ENCODE measurements at places on chromosomes 7 and 10.

DNA sequence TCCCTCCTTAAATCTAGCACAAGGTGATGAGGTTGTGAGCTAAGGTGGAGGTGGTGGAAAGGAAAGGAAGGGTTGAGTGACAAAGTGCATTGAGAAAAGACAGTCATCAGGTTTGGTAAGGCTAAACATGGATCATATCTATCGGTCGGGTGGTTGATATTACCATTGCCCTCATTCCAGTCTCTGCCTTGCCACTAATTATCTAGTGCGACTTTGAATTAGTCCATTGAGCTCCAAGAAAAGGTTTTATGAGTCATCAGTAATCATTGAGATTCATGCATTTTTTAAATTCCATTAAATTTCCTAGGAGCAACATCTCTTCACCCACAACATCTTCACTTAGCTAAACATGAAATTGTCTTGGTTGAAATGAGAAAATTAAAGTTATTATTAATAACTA, 68.9 kb upstream of the FRMD4A start:
- DNase-seq, result no peak

DNA sequence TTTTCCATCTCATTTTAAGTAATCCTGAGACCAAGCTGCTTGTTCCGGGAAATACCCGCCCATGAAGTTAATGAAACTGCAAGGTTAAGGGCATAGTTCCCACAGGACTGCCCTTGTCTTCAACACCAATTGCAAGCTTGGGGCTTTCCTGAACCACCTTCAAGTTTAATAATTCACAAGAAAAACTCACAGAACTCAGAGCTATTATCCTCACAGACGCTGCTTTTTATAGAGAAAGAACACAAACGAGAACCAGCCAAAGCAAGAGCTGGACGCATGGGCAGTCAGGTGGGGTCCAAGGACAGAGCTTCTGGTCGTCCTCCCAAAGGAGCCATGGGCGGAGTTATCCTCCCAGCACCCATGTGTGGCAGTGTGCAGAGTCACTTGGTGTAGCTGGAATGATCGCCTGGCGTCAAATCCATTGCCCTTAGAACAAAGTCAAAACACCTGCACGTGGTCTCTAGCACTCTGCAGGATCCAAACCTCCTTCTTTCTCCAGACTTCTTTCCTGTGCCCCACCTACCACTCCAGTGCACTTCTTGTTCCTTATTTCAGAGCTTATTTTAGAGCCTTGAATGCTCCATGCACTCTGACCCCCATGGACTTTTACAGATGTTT, 56.7 kb downstream of the SNX10 start:
- no peak for DNase-seq

GRCh38 chr7:158404031-158404761, 183.4 kb downstream of the PTPRN2 start:
- no peak for DNase-seq

DNA sequence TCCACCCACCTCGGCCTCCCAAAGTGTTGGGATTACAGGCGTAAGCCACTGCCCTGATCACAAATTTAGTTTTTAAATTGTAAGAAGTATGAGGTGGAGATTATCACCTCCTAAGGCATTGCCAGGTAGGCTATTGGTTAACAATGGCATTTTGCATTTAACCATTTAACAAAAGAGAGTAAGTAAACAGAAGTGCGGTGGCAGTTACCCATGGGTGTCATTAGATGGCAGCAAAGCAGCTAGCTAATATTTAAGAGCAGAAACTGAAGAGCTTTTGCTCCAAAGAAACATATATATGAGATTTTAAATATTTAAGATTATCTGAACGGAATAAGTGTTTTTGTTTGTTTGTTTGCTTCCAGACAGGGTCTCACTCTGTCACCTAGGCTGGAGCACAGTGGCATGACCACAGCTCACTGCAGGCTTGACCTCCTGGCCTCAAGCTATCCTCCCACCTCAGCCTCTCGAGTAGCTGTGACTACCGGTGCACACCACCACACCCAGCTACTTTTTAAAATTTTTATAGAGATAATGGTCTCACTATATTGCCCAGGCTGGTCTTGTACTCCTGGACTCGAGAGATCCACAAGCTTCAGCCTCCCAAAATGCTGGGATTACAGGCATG, 325.5 kb upstream of the C7orf33 start:
- DNase-seq, result peak; percentile 29

DNA sequence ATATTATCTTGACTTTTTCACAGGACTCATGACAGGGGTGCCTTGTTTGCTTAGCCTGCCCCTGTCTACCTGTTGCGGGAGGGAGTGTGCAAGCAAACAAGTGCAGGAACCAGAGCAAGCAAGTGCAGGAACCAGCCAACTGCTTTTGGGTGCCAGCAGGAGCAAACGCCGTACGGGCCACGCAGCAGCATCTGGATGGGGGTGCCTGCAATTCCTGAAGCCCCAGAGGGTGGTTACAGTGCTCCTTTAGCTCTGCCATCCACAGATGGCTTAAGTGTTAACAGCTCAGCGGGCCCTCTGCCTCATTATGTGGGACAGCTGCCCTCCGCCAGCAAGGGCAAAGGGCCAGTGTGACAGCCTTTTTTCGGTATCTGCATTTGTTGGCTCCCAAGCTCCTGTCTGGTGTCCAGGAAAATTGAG, 83.5 kb downstream of the MICU1 start:
- DNase-seq, result no peak

- no peak for DNase-seq
These were observed 1346.3 kb downstream of the REEP3 start for GRCh38 chr10:64867501-64867962.

GRCh38 chr10:14302035-14302434, 28.7 kb downstream of the FRMD4A start:
- no peak for DNase-seq

- no peak for DNase-seq
These were observed 78.2 kb downstream of the VTI1A start for GRCh38 chr10:112525200-112525599.

DNA sequence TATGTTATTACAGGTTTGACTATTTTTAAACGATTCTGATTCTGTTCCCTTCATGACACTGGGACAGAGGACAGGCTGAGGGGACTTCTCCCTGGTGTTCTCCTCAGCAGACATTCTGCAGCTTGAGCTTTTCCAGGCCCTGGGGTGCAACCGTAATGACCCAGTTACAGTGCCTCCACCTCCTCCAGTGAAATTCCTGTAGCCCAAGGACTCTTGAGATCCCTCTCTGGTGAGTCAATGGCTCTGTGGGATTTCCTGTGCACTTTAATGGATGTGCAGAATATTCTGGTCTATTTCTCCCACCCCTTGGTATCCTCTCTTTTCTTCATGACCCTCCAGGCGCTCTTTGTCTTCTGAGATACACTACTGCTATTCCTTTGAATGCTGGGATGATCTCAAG, 319.3 kb downstream of the INHBA start:
- DNase-seq, result no peak

GRCh38 chr7:91927912-91928311, 12.8 kb upstream of the AKAP9 start:
- no peak for DNase-seq

GRCh38 chr7:128938544-128939074, 882 bp downstream of the IRF5 start:
- DNase-seq, result no peak

DNA sequence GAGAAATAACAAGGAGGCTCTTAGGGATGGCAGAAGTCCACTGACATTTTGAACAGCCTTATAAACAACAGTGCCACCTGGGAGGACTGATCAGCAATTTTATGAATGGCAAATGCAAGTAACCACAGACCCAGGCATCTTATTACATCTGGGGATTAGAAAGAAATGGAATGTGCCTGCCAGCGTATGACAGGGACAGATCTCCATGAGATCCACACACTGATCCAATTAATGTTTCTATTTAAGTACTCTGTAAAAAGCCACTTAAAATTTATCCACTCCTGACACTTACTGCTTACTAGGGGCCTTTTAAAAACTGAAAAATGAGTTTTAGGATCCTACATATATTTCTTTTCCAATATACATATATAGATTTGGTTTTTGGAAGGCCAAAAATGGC, 28.6 kb downstream of the PARD3 start:
- no peak for DNase-seq

GRCh38 chr10:59135275-59135674, 41.2 kb upstream of the PHYHIPL start:
- no peak for DNase-seq

- DNase-seq, result no peak
These were observed 28.6 kb downstream of the EEPD1 start for GRCh38 chr7:36181668-36182067.

DNA sequence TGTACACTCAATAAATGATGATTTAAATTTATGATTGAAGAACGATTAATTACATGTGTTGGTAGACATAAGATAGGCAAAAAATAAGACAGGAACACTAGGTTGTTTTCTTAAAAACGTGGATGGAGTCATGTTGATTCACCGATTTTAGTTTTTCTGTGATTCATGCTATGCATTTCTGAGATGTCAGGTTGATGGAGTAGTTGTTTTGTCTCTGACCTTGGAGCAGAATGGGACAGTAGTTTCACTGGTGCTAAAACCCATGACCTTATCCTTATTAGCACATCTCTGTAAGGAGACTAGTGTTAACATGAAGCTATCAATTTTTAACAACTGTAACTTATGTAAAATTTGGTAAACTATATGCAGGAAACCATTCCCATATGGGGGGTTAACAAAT, 611.6 kb upstream of the FZD8 start:
- DNase-seq, result no peak

DNA sequence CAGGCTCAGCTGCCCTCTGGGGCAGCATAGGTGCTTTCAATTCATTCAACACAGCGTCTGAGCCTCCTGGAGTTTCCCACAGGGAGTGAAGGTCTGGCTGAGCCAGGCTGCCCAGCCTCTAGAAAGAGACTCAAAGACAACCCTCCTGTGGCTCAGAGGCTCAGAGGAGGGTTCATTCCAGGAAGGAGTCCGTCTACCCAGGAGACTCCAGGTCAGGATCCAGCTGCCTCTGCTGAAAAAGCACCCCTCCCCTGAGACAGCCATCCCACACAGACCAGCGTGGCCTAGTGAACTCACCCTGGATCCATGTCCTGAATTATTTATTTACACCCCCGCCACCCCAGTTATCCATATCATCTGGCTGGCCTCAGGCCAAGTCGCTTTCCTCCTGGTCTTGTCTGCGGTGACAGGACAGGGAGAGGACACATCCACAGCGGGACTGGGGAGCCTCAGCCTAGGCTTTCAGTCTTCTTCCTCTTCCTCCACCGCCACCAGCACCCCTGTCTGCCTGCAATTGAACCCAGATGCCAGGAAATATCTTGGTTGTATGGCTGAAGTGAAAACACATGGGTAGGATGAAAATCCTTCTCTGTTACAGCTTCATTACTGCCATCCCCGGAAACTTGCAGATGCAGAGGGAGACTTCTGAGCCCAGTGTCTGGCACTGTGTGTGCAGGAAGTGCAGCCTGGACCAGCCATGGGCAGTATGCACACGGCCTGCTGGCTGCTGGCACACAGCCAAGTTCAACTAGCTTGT, 44.0 kb upstream of the COL13A1 start:
- DNase-seq, result peak; percentile 27

GRCh38 chr7:138257459-138258196, 181.4 kb downstream of the AKR1D1 start:
- no peak for DNase-seq

GRCh38 chr7:6023974-6024435, 7.2 kb upstream of the ANKRD61 start:
- DNase-seq, result no peak

GRCh38 chr7:3795141-3795540, 494.1 kb downstream of the SDK1 start:
- DNase-seq, result no peak

DNA sequence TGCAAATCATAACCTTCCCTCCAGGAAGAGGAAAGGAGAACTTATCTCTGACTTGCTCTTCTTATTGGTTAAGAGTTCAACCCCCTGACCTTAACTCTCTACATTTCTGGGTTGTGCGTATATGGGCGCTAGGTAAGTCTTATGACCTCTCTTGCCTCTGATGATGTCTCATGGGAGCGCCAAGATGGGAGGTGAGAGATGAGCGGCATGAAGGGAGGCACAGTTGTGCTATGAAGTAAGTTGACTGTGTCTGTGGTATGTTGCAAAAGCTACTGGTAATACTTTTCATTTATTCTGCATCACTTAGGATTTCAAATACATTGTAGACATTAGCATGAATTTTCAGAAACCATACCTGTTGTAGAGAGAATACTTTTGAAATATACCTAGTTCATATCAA, 59.0 kb downstream of the EXOC6 start:
- DNase-seq, result no peak

GRCh38 chr7:1459920-1460820, 900 bp upstream of the MICALL2 start:
- DNase-seq, result peak; percentile 37

DNA sequence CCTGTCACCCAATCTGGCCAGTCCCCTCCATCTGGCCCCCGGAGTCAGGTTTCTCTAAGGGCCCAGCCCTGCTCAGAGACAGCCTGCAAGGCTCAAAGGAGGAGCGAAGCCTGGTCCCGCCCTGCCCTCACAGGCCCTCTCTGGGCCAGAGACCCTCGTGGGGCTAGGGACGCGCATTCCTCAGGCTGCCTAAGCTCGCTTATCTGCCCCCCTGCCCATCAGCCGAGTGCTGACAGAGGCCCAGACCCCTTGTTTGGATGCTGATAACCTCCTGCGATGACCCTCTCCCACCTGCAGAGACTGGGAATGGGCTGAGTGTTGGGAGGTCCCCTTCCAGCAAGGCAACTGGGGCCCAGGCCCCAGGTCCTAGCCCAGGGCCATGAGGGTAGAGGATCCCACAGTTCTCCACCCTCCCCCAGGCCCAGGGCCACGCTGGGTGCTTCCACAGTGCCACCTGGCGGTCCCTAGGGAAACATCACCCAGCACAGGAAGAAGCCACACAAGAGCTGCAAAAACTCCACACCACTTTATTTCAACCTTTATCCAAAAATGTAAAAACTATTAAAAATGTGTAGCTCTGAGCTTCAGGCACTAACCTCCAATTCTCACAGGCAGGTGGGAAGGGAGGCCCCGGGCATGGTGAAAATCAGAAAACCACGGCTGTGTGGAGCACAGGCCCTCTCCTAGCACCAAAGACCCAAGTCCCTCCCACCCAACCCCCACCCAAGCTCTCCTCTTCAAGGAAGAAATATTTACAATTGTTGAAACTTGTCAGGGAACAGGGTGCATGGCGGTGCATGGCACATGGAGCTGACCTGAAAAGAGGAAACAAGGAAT, 2.2 kb downstream of the NPM3 start:
- peak; percentile 65 for DNase-seq

DNA sequence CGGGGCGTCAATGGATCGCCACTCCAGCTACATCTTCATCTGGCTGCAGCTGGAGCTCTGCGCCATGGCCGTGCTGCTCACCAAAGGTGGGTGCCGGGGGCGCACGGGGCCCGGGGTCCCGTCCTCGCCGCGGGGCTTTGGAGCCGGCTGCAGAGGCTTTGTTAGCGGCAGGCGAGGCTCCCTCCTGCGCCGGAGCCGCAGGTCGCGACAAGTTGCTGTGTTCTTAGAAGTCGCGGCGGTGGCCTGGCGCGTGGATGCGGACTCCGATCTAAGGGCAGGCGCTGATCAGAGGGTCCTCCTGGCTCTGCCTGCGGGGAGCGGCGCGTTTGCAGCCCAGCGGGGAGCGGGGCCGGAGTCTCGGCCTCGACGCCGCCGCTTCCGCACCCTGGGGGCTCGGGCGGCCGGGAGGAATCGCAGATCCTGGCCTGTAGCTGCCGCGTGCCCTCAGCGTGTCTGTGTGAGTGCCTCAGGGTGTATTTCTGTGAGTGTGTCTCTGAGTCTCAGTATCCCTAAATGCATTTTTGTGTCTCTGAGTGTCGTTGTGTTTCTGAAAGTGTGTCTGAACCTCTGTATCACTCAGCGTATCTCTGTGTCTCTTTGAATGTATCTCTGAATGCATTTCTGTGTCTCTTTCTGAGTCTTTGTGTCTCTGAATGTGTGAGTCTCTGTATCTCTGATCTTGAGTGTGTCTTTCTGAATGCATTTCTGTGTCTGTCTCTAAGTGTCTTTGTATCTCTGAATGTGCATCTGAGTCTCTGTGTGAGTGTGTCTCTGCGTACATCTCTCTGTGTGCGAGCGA, 766 bp downstream of the BAMBI start:
- DNase-seq, result peak; percentile 62

Data from midbrain (tissue), 1 donor.